ENCODE measurements at places on chromosomes 4 and X. TPM values are rescaled to one million over a fixed set of nuclear protein-coding genes. Genes with fewer than 3 reads are reported as not detected.
A peak's percentile ranks its signal among the peaks of the same experiment; 100 is the strongest.

Gene FDCSP
- not detected for total RNA-seq

Gene ARMCX4
- 14.0 TPM for total RNA-seq

GRCh38 chrX:131646106-131646505 lies 102.2 kb downstream of the OR13H1 start:
- H3K4me3 ChIP-seq: no peak overlapping the region
- no peaks in the 10 kb centered on the region for H3K4me1 ChIP-seq
- H3K36me3 ChIP-seq: no peaks in the 10 kb centered on the region
- H3K27me3 ChIP-seq: no peaks in the 10 kb centered on the region
- DNase-seq: no peak

DNA sequence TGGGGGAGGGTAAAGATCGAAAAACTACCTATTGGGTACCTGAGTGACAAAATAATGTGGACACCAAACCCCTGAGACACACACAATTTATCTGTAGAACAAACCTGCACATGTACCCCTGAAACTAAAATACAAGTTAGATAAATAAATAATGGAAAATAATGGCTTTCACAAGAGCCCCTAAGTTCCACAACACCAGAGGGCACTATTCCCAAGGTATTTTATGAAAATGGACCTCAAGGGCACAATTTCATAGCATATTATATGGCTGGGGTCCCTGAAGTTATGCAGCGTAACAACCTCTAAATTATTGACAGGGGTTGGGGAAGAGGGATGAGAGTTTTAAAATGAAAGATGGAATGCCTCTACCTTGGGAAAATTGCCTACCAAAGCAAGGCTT lies 81.3 kb upstream of the TMEM33 start:
- no peak for DNase-seq
- no peak overlapping the region for H3K4me3 ChIP-seq
- no peaks in the 10 kb centered on the region for H3K36me3 ChIP-seq
- H3K27ac ChIP-seq: no peak overlapping the region

DNA sequence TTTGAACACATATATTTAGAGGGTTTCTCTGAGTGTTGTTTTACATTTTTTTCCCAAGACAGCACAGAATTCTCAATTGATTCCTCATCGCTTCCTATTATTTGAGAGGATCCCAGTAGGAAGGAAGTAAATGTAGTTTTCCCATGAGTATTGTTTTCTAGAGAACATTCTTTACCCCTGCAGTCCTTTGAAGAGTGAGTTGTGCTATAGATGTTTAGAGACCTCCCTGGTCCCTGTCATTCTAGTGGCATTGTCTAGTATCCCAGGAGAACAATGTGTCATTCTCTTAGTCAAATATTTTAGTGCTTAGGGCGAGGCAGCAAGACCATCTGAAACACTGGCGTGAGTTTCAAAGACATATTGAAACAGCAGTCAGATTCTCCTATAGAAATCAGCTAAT lies 32.5 kb downstream of the SORBS2 start:
- H3K36me3 ChIP-seq: no peaks in the 10 kb centered on the region
- no peak overlapping the region for H3K4me3 ChIP-seq
- no peak for DNase-seq
- peak overlapping the region; percentile 30 for H3K27ac ChIP-seq

DNA sequence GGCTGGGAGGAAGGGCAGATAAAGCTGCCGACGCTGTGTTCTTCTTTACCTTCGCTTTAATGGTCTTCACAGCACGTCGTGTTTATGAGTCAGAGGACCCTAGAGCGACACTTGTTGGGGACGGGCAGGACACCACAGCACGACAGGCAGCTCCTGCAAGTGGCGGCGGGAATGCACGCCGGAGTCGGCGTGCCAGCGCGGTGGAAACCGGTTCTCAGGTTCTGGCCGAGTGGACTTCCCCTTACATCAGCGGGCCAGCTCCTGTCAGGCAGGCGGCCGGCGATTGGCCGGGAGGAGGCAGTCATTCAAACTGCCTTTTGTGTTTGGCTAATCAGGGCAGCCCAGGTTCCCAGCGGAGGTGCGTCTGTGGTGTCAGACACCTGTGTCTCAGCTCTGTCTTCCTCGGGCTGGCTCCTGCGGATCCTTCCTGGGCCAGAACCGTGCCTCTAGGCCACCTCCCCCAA lies 150.9 kb downstream of the SHROOM3 start:
- DNase-seq: peak; percentile 99
- H3K4me3 ChIP-seq: peak overlapping the region; percentile 83
- peaks cover 22% of the 10 kb centered on the region for H3K4me1 ChIP-seq

Gene STEEP1
- 19.8 TPM for total RNA-seq

Gene CSAG1
- not detected for total RNA-seq

- H3K4me1 ChIP-seq: peaks cover 21% of the 10 kb centered on the region
- DNase-seq: no peak
- H3K27ac ChIP-seq: no peak overlapping the region
- H3K4me3 ChIP-seq: no peak overlapping the region
- no peaks in the 10 kb centered on the region for H3K36me3 ChIP-seq
- no peaks in the 10 kb centered on the region for H3K27me3 ChIP-seq
Observed at GRCh38 chr4:86274642-86275041, 85.2 kb downstream of the MAPK10 start.

Gene ZNF630
- 3.6 TPM for total RNA-seq

GRCh38 chr4:83692028-83692427 lies 156.1 kb downstream of the GPAT3 start:
- H3K27ac ChIP-seq: no peak overlapping the region
- no peaks in the 10 kb centered on the region for H3K27me3 ChIP-seq
- no peak overlapping the region for H3K4me3 ChIP-seq
- no peak for DNase-seq
- H3K4me1 ChIP-seq: peaks cover 4% of the 10 kb centered on the region

DNA sequence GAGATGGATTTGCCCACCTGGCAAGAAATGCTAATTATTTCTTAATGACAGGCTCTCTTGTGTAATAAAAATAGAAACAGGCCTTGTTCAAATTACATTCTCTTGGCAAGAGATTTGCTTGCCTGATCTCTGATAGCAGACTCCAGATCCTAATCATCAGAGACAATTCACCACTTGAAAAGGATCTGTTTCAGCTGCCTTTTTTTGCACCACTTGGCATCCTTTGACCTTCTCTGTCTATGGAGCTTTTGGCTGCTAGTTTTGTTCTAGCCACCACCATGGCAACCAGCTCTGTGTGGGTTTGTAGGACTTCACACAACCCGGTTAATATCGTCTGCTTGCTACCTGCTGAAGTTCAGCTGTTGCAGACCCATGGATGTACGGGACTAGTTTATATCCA lies 241.1 kb upstream of the TLL1 start:
- no peak overlapping the region for H3K27ac ChIP-seq
- no peak for DNase-seq
- peaks cover 6% of the 10 kb centered on the region for H3K4me1 ChIP-seq
- H3K27me3 ChIP-seq: no peaks in the 10 kb centered on the region
- no peak overlapping the region for H3K4me3 ChIP-seq
- no peaks in the 10 kb centered on the region for H3K36me3 ChIP-seq

All from endodermal cell (in vitro differentiated cells).